Cerebellar nuclear complex (tissue), 1 donor: ENCODE measurements at places on chromosomes 3 and 15.

GRCh38 chr3:196051282-196052076 lies 30.4 kb downstream of the TFRC start:
- DNase-seq = no peak

DNA sequence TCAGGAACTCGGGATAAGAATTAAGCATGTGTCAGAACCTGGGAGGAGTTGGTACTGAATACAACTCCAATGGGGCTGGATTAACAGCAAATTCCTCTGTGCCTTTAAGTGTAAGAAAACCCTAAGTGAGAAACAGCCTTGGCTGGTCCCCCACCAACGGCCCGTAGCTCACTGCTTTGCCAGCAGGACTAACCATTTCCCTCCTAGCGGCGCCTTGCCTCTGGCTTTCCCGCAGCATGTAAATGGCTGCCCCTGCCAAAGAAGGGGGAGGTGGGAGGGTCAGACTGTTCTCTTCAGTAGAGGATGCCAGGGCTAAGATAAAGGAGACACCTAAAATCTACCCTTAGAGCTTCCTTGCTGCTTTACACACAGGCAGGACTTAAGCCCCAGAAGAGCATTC lies 51.0 kb upstream of the SH3GL3 start:
- DNase-seq = no peak

GRCh38 chr3:185825639-185826481 lies 1.0 kb upstream of the IGF2BP2 start:
- DNase-seq = no peak

DNA sequence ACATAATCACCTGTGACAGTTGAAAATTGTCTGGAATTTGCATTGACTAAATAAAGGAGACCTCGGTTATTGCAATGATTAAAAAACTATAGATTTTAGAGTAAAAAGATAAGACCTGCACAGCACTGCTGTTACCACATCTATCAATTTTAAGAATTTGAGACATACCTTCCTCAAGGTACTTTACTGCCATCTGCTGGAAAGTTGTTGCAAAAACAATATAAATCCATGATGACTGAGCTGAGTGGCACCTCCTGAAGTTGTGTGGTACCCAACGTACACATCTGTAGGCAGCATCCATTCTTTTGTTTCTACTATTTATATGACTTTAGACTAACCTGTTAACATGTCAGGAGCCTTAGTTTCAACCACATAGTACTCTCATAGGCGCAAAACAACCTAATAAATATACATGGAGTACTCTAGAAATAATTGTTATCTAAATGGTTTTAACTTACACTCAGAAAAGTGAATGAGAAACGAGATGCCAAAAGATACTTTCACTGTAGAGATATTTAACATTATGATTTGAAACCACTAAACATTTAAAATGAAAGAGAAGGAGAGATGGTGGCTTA lies 106.7 kb downstream of the GHSR start:
- peak; percentile 4 for DNase-seq

DNA sequence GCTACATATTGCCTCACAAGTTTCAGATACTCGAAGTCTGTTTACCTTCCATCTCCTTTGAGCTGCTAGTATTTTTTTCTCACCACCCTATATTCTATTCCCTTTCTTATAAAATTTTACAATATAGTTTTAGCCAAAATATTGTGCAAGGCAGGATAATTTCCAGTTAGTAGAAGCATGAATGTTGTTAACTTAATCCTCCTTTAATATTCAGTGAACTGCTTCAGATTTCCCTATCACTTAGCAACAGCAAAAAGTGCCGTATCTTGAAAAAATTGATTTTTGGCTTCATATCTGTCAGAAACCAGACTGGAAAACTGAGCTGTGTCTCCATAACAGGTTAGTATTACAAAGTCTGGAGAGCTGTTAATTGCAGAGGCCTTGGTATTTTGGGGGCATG lies 24.0 kb downstream of the PLSCR4 start:
- no peak for DNase-seq

GRCh38 chr15:68384451-68385239 lies 47.3 kb downstream of the ITGA11 start:
- no peak for DNase-seq

GRCh38 chr15:44102675-44103254 lies 92.3 kb downstream of the FRMD5 start:
- no peak for DNase-seq

GRCh38 chr3:66407611-66408218 lies 93.1 kb downstream of the LRIG1 start:
- DNase-seq = no peak

DNA sequence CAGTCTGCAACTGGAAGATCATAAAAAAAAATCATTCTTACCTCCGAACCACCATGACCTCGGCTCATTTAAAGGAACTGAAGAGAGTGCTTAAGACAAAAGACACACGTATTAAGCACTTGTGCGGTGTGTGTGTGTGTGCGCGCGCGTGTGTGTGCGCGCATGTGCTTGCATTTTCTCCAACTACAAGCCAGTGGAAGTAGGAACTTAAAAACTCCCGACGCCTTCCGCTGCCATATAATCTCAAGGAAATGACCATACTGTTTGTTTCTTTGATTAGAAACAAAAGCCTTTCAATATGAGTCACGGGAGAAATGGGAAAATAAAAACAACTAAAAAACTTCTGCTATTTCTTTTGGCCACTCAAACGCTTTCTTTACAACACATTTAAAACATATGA lies 32.4 kb downstream of the FRMD4B start:
- DNase-seq = no peak

DNA sequence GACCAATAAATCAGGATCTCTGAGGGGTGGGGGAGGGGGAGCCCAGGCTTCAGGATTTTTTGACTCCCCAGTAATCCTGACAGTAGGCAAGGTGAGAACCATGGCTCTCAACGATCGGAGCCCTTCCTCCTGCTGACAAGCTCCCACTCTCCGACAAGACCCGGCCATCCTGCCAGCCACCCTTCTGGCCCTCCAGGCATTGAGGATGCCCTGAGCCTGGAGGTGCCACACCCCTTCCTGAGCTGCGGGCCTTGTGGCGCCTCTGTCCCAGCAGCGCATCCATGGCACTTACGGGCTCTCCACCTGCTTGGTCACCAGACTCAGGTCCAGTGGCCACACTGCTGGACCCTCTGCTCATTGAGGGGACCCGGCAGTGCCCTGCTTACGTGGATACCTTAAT lies 46.0 kb downstream of the MGLL start:
- DNase-seq = no peak
